ENCODE measurements at places on chromosomes 5 and 9.
A peak's percentile ranks its signal among the peaks of the same experiment; 100 is the strongest.

DNA sequence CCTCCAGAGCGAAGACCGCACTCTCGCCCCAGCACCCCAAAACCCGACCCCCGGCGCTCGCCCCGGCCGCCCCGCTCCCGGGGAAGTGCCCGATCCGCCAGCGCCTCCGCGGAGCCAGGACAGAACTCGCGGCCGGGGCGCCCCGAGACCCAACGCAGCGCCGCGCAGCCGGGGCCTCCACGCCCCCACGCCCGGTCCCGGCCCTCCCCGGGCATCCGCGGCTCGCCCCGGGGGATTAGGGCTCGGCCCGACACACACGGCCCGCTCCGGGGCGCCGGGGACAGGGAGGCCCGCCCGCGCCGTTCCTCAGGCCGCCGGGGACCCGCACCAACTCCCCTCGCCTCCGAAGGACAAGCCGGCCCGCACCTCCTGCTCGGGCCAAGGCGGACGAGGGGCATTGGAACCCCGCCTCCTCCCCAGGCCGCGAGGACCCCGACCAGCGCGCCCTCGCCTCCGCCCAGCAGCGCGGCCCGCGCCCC lies 544 bp downstream of the FNBP1 start:
- peak; percentile 63 for DNase-seq

- DNase-seq = no peak
Observed at GRCh38 chr5:126814721-126815404, 37.9 kb downstream of the LMNB1 start.

DNA sequence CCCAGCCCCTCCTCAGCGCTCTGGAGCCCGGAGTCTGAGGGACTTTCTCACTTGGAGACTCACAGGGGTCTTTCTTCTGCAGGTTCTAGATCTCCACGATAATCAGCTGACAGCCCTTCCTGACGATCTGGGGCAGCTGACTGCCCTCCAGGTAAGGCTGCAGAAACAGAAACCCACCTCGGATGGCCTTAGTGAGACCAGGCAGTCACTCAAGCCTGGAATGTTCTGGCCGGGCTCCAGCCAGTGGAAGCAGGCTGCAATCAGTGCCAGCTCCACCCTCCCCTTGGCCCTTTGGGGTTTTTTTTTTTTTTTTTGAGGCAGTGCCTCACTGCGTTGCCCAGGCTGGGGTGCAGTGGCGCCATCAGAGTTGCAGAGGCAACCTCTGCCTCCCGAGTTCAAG lies 7.6 kb downstream of the LRSAM1 start:
- no peak for DNase-seq

GRCh38 chr9:83006378-83006777 lies 56.6 kb downstream of the RASEF start:
- DNase-seq = no peak

DNA sequence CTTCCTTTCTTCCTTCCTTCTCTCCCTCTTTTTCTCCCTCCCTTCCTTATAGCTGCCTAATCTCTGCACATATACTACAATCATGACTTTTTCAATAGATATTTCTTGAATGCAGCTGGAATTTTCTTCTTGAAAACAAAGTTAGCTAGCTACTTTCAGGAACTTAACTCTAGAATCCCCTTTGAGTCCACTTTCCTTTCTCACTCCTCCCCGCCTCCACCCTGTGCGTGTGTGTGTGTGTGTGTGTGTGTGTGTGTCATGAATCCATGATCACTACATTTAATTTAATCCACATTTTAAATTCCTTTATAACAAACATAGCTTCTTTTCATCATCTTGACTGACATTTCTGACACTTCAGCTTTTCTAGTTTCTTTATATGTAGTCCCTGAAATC lies 167.5 kb upstream of the KLF9 start:
- DNase-seq = no peak

DNA sequence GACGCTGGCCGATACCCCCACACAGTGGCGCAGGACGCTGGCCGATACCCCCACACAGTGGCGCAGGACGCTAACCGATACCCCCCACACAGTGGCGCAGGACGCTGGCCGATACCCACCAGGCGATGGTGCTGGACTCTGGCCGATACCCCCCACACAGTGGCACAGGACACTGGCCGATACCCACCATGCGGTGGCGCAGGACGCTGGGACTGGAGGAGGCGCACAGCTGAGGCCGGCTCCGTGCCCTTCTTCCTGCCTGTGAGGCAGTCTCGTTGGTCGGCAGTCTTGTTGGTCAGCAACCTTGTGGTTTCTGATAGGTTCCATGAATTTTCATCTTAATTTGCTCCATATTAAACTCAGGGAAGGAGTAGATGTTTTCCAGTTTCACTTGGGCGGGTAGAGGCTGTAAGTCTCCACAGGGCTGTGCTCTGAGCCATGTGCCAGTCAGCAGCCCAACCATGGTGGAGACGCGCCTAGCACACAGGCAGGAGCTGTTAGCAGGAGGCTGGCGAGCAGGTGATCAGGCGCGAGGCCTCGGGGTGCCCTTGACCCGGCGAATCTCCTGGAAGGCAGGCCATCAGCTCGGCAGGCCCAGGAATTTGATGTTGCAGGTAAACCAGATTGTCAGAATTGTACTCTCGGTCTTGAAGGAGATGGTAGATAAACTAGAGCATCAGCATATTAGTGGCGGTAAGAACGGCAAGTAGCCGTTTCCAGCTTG lies 75.6 kb downstream of the EHMT1 start:
- DNase-seq = no peak

- DNase-seq = peak; percentile 56
Observed at GRCh38 chr5:9156282-9156681, 389.6 kb downstream of the SEMA5A start.

DNA sequence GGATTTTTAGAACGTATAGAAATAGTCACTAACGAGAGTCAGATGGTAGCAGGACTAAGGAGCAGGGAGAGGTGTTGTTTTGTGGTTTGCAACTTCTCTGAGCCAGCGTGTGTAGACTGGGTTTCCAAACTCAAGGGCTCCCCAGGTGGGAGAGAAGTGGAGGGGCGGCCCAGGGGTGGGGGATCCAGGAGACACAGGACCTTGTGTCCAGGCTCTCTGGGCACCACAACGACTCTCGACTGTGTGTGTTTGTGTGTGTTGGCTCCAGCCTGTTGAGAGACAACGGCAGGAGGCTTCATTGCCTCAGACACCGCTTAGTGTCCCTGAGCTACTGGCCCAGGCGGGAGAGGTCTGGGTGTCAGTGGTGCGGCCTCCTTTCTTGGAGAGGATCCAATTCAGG lies 934 bp upstream of the FCN1 start:
- DNase-seq = no peak

DNA sequence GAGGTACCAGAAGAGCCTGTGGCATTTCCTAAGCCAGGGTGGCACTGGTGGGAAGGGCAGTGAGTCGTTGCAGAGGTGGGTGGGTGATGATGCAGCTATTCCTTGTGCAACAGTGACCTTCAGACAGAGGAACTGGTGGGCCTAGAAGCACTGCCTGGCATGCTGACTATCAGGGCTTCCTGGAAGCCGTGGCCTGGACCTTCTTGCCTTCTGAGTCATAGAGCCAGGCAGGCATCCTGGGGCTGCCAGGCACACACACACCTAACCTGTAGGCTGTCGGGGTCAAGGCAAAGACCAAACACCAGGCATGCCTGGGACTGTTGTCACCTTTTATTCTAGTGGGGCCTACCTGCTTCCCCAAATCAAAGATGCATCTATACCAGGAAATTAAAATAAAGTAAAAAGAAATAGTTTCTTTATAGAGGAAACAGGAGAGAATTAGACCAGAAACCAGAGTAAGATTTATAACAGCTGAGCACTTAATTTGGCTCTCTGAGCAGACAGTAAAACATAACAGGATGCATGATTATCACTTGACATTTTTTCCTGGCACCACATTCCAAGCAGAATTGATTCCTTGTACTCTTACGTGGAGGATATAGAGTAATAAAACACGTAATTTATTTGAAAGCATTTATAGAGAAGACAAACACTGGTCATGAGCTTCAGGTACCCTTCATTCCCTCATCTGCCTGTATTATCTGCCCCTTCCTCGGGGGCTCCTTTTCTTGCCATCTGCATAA lies 25.1 kb downstream of the NANS start:
- DNase-seq = no peak

- no peak for DNase-seq
Observed at GRCh38 chr5:2634399-2635176, 116.9 kb downstream of the IRX2 start.

DNA sequence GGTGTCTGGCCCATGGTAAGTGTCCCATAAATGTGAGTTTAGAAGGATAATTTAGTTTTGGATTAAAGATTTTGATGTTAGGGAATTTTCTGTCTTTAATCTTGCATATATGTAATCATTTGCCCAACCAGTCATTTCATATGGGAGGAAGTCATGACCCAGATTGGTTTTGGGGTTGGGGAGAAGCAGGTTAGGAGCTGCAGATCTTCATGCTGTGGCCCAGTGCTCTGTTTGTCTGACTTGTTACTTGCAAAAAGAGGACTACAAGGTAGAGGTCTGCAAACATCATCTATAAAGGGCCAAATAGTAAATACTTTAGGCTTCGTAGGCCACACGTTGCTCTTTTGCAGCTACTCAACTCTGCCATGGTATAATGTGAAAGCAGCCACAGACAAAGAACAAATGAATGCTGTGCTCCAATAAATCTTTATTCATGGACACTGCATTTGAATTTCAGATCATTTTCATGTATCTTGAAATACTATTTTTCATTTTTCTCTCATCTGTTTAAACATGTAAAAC lies 16.8 kb downstream of the OSTF1 start:
- DNase-seq = no peak

DNA sequence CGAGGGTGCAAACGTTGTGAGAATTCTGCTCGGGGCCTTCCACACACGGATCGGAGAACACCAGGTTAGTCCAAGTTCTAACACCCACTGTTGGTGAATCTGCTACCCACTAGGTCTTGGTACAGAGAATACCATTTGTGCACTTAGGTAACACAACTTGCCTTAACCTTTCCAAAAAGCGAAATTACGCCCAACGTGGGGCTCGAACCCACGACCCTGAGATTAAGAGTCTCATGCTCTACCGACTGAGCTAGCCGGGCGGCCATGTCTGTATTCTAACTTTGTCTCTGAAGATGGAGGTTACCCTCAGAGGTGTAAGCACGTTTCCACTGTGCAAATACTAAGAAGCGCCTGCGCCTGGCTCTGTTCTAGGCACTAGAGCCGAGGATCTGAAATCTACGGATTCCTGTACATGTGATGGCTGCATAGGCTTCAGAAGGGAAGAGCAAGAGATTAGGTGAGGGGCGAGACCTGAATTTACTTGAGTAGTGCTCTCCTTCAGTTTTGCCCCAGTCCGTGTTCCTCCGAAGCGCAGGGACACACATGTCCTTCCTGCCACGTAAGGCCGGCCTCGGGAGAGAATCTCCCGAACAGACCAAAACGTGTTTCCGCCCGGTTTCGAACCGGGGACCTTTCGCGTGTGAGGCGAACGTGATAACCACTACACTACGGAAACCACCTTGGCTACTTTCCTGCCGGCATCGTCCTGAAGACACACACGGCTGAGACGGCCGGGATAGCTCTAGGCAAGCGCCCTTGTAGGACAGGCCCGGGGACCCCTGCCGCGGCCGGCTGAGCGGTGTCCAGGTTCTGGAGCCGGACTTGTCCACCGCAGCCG lies 1.1 kb upstream of the TRIM41 start:
- DNase-seq = peak; percentile 95

- no peak for DNase-seq
Observed at GRCh38 chr9:7461791-7462190, 337.8 kb downstream of the DMAC1 start.

DNA sequence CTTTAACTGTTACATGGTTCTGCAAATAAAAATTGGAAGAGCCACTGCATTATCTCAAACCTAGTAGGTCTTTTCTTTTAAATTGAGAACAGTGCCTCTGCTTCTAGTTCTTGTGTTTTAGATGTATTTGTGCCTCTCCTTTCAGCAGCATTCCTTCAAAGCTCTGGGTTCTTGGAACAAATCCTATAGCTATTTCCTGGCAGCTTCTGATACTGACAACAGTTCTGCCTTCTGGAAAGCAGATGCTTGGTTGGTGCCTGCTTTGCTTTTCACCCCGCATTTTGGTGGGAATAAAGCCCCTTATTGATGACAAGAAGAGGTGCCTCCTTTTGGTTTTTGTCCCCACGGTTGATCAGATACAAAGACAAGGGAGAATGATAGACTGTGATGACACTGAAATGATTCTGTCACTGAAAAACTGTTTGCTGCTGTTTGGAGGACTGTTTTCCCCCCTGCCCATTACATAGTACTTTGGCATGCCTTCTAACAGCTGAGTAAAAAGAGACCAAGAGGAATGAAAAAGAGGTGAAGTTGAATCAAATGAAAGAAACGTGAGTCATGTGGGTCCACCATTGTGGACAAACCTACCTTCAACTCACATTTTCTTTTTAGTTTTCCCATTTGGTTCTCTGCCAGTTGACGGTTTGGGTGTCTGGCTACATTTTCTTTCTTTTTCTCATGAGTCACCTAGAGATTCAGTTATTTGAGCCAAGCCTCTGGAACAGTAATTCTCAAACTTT lies 5.6 kb downstream of the PTCD2 start:
- DNase-seq = no peak

DNA sequence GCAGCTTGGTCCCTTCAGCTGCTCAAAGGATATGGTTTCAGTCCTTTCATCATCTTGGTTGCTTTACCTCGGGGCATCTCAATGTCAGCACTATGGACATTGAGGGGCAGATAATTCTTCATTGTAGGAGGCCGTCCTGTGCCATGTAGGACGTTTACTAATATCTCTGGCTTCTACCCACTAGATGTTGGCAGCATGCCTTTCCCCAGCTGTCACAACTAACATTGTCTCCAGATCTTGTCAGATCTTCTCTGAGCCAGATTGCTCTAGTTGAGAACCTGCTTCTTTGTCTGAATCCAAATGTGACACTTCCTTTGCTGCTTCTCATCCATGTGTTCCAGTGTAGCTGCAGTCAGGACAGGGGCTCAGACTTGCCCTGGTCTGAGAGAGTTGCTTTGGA lies 10.3 kb downstream of the PTPA start:
- no peak for DNase-seq

DNA sequence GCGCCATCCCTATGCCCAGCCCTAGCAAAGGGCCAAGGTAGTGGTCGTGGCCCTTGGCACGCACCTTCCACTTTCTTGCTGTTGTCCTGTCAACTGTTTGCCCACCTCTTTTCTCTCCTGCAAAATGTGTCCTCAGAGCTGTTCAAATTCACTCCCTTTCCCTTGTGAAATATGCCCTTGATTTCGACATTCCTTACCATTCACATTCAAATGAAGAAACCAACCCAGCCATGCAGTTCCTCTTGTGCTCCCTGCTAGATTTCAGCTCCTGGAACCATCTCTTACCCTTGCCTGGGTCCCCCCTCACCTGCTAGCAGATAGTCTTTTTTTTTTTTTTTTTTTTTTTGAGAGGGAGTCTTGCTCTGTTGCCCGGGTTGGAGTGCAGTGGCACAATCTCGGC lies 19.6 kb upstream of the HRH2 start:
- no peak for DNase-seq

- DNase-seq = no peak
Observed at GRCh38 chr5:54739371-54739770, 221.8 kb downstream of the SNX18 start.

DNA sequence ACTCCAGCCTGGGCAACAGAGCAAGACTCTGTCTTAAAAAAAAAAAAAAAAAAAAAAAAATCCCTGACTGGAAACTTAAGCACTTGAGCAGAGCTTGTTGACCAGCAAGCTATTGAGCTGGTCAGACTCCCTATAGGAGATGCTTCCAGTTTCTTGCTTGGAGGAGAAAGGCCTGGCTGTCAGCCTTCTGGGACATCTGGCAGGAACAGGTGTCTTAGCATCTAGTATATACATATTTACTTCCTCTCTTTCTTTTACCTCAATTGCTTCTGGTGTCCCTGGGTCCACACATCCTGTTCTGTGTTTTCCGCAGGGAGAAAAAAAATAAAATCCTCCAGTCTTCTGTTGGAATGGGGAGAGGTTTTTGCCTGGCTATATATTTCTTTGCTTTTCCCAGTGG lies 60.1 kb downstream of the PRKACG start:
- DNase-seq = no peak

GRCh38 chr5:133367984-133368383 lies 244.4 kb downstream of the FSTL4 start:
- no peak for DNase-seq
